GM19239 (cell line): ENCODE measurements at places on chromosomes 16 and 17.

DNA sequence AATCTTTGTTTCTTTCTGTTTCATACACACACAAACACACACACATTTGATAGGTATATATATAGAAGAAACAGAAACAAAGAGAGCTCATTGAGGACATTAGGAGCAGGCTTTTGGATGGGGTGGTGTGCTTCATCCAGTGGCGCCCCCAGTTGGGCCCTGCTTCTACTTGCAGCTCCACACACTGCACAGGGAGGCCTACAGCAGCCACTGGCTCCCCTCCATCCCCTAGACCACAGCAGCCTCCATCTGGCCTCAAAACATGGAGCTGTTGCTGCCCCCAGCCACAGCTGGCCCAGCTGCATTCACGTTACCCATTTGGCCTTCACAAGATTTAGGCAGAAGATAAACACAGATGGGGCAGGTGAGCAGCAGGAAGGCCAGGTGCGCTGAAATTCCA, 33.1 kb upstream of the NF1 start:
- no peak for DNase-seq

DNA sequence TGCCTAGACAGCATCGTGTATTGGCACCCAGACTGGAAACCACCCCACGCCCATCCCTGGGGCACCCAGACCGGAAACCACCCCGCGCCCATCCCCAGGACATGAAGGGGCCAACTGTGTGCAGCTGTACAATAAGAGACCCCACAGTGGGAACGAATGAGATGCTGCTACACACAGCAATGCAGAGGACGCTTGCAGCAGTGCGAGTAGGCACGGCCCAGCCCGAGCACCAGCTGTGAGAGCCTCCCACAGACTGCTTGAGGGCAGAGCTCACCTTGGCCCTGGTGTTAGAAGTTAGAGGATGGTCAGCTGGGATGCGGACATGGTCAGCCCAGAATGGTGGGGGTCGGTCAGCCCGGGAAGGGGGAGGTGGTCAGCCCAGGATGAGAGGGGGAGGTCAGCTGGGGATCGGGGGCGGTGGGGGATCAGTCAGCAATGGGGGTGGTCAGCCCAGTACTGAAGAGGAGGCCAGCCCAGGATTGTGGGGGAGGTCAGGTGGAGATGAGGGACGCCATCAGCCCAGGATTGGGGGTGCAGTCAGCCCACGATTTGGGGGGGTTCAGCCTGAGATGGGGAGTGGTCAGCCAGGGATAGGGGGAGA, 340.0 kb downstream of the C16orf95 start:
- no peak for DNase-seq

GRCh38 chr16:52068447-52069074, 478.4 kb downstream of the TOX3 start:
- no peak for DNase-seq

- DNase-seq = no peak
Observed at GRCh38 chr17:17300624-17301568, 2.3 kb upstream of the NT5M start.

- DNase-seq = no peak
Observed at GRCh38 chr17:50034498-50035364, 21.2 kb upstream of the ITGA3 start.

DNA sequence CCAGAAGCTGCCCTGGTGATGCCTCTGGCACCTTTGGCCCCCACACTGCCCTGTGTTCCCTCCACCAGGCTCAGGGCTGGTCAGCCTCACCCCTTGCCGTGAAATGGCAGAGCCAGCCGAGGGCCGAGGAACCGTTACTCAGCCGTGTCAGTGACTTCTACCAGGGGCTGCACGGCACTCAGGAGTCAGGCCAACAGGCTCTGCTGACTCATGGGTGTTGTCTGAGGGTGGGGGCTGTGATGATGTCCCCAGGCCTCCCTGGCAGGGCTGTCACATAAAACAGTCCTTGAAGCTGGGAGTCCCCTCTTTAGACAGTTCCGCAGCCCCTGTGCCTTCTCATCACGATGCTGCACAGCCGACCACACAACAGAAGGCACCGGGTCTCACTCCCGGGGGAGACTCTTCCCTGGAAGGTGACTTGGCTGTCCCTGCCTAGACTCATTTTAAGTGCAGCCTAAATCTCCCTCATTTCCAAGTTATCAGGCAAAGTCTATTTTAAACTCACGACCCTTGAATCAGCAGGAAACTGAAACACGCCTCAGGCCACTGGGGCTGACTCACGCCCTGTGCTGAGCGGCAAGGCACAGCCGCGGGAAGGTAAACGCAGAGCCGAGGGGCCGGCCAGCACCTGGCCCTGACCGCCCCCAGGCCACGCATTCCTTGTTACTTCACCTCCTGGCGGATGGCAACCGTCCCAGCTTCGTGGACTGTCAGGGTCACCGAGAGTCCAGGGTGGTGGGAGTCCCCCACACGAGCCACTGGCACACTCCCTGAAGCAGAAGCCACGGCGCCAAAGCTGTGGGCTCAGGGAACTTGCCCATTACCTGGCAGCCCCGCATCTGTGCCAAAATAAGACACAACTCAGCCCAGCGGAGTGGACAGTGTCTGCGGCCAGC, 102.6 kb downstream of the ZNF778 start:
- peak; percentile 66 for DNase-seq

- no peak for DNase-seq
Observed at GRCh38 chr16:24681793-24682192, 47.7 kb upstream of the TNRC6A start.

- no peak for DNase-seq
Observed at GRCh38 chr16:11016993-11017392, 72.6 kb downstream of the CLEC16A start.

- no peak for DNase-seq
Observed at GRCh38 chr16:47851146-47851545, 304.6 kb downstream of the ABCC12 start.

DNA sequence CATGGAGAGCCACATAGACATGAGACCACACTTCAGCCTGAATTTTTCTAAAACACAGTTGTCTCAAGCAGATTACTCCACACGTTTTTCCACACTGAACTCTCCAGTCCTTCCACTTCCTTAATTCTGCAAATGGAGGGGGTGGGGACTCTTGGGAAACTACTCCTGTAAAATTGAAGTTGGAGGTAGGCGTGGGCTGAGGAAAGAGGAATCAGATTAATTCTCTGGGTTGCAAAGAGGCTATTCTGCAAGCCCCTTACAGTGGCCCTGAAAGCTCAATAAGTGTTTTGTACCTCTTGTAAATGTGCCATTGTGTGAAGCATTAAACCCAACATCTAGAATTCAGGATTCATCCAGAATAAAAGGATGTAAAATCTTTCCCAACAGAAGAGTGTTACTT, 9.6 kb downstream of the MARVELD3 start:
- DNase-seq = no peak

DNA sequence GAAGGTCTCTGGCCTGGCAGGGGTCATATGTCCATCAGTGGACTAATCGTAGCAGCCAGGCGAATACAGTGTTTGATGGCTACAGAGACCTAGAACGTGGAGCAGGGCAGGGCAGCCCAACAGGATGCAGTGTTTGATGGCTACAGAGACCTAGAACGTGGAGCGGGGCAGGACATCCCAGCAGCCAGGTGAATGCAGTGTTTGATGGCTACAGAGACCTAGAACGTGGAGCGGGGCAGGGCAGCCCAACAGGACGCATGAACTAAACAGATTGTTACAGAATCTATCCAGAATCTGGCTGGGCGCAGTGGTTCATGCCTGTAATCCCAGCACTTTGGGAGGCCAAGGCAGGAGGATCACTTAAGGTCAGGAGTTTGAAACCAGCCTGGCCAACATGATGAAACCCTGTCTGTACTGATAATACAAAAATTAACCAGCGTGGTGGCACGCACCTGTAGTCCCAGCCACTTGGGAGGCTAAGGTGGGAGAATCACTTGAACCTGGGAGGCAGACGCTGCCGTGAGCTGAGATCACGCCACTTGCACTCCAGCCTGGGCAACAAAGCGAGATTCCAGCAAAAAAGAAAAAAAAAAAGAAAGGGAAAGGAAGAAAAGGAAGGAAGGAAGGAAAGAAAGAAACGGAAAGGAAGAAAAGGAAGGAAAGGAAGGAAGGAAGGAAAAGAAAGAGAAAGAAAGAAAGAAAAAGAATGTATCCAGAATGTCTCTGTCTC, 65.2 kb upstream of the RPH3AL start:
- no peak for DNase-seq

- no peak for DNase-seq
Observed at GRCh38 chr16:31138621-31139578, 3.4 kb upstream of the PRSS8 start.

GRCh38 chr17:69457603-69458002, 43.1 kb downstream of the MAP2K6 start:
- DNase-seq = no peak

DNA sequence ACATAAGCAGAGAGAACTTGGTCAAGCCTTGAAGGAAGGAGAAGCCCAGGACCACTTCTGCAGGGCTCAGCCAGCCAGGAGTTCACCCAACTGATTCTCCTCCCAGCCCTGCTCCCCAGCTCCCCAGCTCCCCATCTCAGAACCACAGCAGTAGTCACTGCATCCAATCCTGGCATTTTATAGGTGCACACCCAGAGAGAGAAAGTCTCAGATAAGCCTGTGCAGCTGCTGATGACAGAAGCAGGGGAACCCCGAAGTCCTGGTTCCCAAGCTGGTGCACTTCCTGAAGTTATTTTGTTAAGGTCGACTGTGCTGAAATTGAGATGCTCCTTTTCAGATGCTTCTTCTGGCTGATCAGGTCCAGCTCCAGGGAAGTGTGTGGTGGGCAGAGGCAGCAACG, 6.6 kb downstream of the RNF112 start:
- no peak for DNase-seq

GRCh38 chr16:89748921-89749320, 27.6 kb downstream of the ZNF276 start:
- DNase-seq = no peak

- no peak for DNase-seq
Observed at GRCh38 chr17:79047923-79048825, 24.2 kb downstream of the C1QTNF1 start.

GRCh38 chr17:34143430-34143829, 111.7 kb upstream of the CCL2 start:
- DNase-seq = no peak

DNA sequence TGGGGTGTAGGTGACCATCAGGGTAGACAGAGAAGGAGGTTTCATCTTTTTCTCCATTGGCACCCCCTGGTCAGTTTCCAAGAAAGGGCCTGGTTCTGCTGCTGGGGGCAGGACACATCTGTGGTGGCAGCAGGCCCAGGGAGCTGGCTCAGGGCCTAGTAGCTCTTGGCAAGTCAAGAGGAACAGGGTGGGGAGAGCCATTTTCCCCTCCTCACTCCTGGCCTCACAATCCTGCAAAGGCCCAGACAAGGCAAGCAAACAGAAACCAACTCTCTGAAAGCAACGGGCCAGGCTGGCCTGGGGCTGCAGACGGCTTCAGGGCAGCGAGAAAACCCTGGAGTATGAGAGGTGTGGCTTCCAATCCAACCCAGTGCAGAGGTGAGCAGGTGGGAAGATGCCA, 192.9 kb upstream of the DYNLRB2 start:
- no peak for DNase-seq

DNA sequence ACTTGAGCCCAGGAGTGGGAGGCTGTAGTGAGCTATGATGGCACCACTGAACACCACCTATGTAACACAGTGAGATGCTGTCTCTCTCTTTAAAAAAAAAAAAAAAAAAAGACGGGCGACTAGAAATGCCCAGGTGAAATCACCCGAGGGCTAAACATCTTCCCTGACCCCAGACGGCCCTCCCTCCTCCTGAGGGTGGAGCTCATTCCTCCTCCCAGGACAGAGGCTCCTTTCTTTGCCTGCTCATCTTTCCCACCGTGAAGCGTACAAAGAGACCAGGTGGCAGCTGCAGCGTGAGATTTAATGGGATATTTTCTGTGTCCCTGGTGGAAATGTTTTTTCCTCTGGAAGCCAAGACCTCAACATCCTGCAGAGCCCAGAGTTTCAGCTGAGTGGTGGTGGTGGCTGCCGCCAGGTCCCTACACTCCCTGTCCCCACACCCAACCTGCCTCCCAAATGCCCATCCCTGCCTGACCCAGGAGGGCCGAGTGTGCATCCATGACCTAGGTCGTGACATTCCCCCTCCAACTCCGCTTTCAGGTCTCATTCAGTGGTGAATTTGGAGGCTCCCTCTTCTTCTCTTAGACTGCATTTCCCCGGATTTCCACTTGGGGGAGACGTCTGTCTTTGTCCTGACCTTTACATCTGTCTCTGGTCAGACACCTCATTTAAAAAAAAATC, 14.4 kb upstream of the GPRC5B start:
- DNase-seq = peak; percentile 48

DNA sequence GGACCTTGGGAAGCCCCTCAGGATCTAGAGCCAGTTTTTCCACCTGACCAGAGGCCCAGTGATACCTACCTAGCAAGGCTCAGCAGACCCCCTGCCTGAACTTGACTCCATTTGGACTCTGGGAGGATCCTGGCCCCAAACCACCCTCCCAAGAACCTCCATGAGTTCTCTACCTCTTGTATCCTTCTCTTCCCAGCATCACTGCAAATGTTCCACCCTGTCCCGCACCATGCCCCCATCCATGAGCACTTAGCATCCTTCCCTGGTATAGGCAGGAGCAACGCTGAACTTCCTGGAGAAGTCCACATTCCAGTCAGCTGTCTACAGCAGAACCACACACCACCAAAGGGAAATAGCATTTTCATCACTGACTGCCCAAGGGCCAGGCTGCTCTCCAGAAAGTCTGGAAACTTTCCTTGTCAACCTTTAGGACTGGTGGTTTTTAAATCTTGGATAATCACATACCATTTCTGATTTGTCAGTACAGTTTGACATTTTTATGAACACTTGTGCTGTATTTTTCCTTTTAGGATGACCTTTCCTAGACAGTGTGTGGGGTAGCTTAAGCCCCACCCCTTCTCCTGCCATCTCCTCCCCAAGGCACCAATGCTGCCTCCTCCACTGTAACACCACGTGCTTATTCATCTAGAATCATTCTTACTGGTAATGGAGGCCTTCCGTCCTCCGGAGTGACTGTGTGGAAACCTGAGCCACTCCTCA, 13.9 kb downstream of the EIF4A3 start:
- DNase-seq = no peak

- DNase-seq = no peak
Observed at GRCh38 chr17:80996422-80997305, 5.0 kb downstream of the CHMP6 start.

DNA sequence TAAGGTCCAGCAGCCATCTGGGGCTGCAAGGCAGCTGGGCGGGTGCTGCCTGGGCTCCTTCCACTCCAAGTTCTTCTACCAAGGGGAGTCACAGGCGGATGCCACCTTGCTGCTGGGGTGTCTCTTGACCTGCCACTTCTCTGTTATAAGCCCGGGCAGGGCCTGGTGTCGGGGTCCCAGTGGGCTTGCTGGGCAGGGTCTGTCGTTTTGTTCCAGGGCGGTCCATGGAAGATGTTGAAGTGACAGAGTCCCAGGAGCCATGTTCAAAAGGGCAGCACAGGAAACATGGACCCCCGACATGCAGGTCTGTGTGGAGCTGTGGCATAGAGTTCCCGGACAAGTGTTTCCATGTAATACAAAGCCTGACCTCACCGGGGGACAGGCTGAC, 91.1 kb downstream of the TNFRSF13B start:
- DNase-seq = no peak

GRCh38 chr17:60599220-60599619, 773 bp upstream of the PPM1D start:
- no peak for DNase-seq

DNA sequence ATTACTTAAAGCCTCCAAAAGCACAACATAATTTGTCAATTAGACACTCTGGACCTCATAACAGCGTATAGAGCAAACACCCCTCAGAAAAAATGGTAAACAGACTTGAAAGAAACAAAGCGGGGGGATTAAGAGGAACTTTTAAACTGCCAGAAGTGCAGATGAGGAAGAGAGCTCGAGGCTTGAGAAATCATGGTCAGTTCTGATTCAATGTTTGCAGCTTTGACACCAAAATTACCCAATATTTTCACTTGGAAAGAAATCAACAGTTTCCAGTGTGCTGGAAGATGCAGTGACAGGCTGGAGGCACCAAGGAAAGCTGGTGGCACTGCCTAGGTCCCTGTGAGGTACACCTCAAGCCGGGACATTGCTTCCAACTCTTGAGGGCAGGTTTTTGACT, 180.9 kb upstream of the TOX3 start:
- no peak for DNase-seq
